ENCODE measurements at places on chromosomes 7 and 10. TPM values are rescaled to one million over a fixed set of nuclear protein-coding genes. Genes with fewer than 3 reads are reported as not detected.

HMX2 gene
- not detected for total RNA-seq

CXCL12 gene
- 50.3 TPM for total RNA-seq

STOX1 gene
- 0.60 TPM for total RNA-seq

ATP6V1F gene
- total RNA-seq, result 28.2 TPM

AKR1B1 gene
- 9.7 TPM for total RNA-seq

OPN1SW gene
- total RNA-seq, result not detected

SPDYE8 gene
- total RNA-seq, result not detected

SLC26A3 gene
- 0.93 TPM for total RNA-seq

PAPOLB gene
- total RNA-seq, result not detected

SMURF1 gene
- 13.5 TPM for total RNA-seq

PPP1R17 gene
- total RNA-seq, result not detected

ANXA8 gene
- total RNA-seq, result 1.7 TPM

POLD2 gene
- 78.3 TPM for total RNA-seq

ACSM6 gene
- not detected for total RNA-seq

MYPN gene
- not detected for total RNA-seq

SYNPO2L gene
- not detected for total RNA-seq

CNNM1 gene
- total RNA-seq, result 0.08 TPM

GJD4 gene
- total RNA-seq, result not detected

TMEM130 gene
- 0.10 TPM for total RNA-seq

RTKN2 gene
- 0.05 TPM for total RNA-seq

TMEM270 gene
- total RNA-seq, result not detected

AOAH gene
- total RNA-seq, result 3.3 TPM

LRRD1 gene
- not detected for total RNA-seq

TMEM229A gene
- not detected for total RNA-seq

SYT15B gene
- total RNA-seq, result 0.83 TPM

CPA2 gene
- 1.9 TPM for total RNA-seq

CCNY gene
- total RNA-seq, result 48.4 TPM

SPDYE1 gene
- total RNA-seq, result not detected

GLCCI1 gene
- 4.4 TPM for total RNA-seq

PROSER2 gene
- total RNA-seq, result 38.3 TPM

NPSR1 gene
- total RNA-seq, result not detected

GHRHR gene
- 0.83 TPM for total RNA-seq

PNLIPRP3 gene
- total RNA-seq, result not detected

PDZD7 gene
- total RNA-seq, result 0.13 TPM

SPDYE9 gene
- not detected for total RNA-seq

C7orf33 gene
- not detected for total RNA-seq

PLA2G12B gene
- 60.4 TPM for total RNA-seq

NPFFR1 gene
- total RNA-seq, result not detected

SP8 gene
- total RNA-seq, result not detected

PANK1 gene
- 48.9 TPM for total RNA-seq

PGAM2 gene
- not detected for total RNA-seq

HMX3 gene
- 0.20 TPM for total RNA-seq

IGF2BP3 gene
- total RNA-seq, result 0.78 TPM

ARHGEF5 gene
- total RNA-seq, result 11.6 TPM

AGR2 gene
- 1.2 TPM for total RNA-seq

TSPAN12 gene
- total RNA-seq, result 15.1 TPM

ADRA2A gene
- 0.53 TPM for total RNA-seq

PRKAG2 gene
- total RNA-seq, result 43.4 TPM

ASB10 gene
- not detected for total RNA-seq

CALHM3 gene
- not detected for total RNA-seq
